ENCODE measurements at places on chromosomes 6 and 20.

- DNase-seq = no peak
Observed at GRCh38 chr6:15322781-15323536, 77.1 kb downstream of the JARID2 start.

DNA sequence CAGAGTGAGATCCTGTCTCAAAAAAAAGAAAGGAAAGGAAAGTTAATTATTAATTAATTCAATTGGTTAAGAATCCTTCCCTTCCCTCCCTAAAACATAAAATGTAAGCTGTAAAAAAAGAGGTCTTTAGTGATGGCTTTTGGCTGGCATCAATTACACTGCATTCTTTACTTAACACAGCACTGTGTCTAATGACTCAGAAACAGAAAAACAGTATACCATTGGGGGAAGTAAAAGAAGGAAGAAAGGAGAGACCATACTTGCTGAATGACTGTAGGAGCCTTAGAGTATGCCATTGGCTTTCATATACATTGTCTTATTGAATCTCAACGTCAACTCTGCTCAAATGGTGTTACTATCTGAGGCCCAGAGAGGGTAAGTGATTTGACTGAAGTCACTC lies 18.3 kb upstream of the CITED2 start:
- DNase-seq = no peak

GRCh38 chr20:38043512-38044300 lies 10.2 kb downstream of the RPRD1B start:
- DNase-seq = no peak

DNA sequence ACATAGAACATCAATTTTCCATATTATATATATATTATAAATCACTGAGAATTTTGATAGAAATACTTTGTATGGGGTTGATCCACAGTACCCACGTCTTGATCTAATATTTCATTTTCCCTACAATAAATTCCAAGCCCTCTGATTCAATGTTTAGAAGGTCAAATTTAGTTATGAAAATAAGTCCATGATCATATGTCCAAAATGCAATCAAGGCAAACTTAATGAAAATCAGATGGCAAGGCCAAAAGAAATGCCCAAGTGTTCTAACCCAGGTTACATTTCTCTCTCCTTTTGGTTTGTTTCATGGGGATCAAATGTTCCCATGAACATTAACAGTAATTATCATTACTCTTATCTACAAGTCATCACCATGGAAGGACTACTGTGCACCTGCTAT lies 203.8 kb downstream of the KIF16B start:
- no peak for DNase-seq

- no peak for DNase-seq
Observed at GRCh38 chr20:11791835-11792567, 125.7 kb upstream of the BTBD3 start.
